Neural crest cell (in vitro differentiated cells): ENCODE measurements at places on chromosomes 2 and 18.

- no peak for DNase-seq
Observed at GRCh38 chr2:174174741-174175140, 73.6 kb downstream of the OLA1 start.

DNA sequence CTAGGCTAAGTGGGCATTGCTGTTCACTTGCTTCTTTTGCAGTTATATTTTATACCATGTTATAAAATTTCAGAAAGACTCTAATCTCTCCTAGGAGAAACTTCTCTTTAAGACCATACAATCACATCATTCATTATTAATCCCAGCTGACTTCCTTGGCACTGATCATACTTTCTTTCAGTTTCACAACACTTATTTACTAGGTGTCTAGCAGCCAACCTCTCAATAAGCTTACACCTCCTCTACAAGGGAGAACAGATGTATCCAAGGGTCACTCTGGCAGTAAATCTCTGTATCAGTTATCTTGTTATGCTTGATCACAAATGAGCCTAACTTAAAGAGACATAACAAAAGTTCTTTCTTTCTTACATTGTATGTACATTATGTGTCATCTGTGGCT, 69.8 kb upstream of the EPB41L5 start:
- DNase-seq = no peak

GRCh38 chr18:47036298-47036874, 965 bp upstream of the ELOA2 start:
- peak; percentile 26 for DNase-seq

DNA sequence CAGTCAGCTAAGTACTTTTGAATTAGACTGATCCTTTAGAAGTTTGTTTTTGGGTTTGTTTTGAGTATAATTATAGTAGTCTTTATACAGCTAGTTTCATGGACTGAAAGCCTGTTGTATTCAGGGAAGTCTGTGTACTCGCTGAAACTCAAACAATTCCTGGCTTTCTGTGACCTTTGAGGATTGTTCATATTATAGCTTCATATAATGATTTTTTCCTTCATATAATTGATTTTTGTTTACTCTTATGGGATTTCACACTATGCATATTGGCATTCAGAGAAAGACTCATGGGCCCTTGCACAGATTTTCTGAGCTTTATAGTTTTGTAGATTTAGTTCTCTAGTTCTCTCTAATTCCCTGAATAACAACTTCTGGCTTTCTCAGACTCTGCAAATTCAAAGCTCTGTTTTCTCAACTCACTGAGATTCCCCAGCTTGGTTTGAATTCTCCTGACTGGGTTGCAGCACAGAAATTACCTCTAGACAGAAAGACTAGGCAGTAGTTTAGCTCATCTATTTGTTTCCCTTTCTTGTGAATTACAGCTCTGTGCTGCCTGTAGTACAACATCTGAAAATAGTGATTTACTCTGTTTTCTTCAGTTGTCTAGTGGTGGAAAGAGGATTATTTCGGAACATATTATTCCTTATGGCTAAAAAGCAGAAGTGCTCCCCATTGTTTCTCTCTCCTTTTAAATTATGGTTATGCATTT, 495.9 kb upstream of the CNTNAP5 start:
- no peak for DNase-seq

DNA sequence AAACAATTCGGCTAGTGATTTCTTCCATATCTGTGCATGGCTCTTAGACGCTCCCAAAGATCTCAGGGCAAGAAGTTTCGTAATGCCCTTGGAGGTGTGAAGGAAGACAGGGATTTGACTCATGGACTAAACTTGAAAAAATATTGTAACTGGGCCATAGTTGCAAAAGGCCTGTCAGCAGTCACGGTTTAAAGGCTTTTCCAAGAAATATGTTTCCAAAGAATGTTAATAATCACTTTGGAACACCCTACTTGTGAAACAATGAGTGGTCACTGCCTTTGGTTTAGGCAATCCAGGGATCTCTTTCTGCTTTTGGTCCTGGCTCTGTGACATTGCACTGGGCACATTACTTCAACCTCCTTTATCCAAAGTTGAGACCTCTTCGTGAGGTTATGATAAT, 102.5 kb upstream of the RASGRP3 start:
- no peak for DNase-seq

DNA sequence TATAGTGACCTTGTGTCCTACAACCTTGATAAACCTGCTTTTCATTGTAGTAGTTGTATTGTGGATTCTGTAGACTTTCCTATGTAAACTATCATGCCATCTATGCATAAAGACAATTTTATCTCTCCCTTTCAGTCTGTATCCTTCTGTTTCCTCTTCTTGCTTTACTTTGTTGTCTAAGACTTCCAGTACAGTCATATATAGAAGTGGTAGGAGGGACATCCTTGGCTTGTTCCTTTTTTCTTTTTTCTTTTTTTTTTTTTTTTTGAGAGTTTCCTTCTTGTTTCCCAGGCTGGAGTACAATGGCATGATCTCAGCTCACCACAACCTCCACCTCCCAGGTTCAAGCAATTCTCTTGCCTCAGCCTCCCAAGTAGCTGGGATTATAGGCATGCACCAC, 39.7 kb downstream of the UBE2F start:
- DNase-seq = no peak

GRCh38 chr18:49678440-49678839, 116.6 kb downstream of the LIPG start:
- peak; percentile 6 for DNase-seq

DNA sequence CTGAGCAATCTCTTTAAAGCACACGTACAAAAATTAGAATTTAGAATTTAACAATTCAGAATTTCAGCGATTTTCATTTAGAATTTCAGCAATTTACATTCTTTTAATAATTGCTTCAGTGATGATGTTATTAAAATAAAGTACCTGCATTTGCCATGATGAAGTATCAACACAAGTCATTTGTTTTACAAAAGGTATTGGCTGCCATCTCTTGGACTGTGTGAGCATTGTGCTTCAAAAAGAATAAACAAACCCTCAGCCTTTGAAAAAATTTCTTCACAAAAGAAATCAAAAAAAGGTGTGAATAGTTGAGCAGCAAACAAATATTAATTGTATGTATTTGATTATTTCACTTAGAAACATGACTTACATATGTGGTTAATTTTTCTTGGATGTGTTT, 27.1 kb upstream of the ZC3H15 start:
- no peak for DNase-seq

GRCh38 chr2:60353406-60353800, 200.1 kb downstream of the BCL11A start:
- DNase-seq = peak; percentile 16

GRCh38 chr2:134818321-134818720, 20.1 kb upstream of the ACMSD start:
- DNase-seq = no peak

DNA sequence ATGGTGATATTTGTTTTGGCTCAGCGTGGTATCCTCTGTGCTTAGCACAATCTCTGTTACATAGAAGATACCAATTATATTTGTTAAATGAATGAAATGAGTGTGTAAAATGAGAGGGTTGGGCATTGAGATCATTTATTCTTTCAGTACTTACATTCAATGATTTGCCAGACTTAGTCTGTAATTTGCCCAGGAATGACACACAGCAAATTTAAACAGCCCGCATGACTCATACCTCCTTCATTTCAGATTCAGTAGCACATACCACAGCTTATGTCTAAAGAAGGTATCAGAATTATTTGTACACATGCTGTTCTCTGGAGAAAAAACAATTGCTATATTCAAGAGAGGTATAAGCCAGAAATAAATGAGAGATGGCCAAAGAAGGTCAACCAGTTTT, 37.0 kb downstream of the KLHL14 start:
- no peak for DNase-seq

GRCh38 chr2:169069341-169069740, at the start of gene DHRS9:
Gene DHRS9 (plus strand): TSS chr2:169069563. CDS start chr2:169081582, 12,019 bp downstream.
- no peak for DNase-seq

- DNase-seq = no peak
Observed at GRCh38 chr2:160376576-160376975, 117.0 kb downstream of the RBMS1 start.

DNA sequence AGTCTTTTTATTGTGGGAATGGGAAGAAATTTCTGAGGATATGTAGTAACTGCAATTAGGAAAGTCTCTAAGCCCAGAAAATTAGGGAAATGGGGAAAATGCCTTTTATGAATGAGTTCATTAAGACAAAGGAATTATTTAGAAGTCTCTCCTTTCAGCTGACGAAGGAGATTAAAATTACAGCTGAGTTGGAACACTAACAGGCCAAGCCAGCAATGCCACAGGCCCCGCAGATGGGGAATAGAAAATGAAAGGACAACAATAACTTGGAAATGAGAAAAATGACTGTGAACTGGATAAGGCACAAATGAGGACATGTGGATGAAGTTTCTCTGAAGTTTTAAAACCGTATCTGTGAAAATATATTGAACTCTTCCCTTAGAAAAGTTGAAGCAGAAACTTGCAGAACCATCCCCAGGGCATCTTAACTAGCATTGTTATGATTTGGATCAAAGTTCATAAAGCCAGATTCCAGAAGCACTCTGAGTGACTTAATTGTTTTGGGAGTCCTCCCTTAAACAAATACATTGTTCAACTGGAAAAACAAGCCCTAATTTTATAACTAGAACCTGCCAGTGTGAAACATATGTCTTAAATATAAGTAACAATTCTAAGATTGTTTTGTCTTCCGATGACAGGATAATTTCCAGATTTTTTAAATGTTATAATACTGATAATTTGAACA, 51.3 kb downstream of the C2orf76 start:
- no peak for DNase-seq

- DNase-seq = no peak
Observed at GRCh38 chr2:149715894-149716293, 128.3 kb upstream of the MMADHC start.

DNA sequence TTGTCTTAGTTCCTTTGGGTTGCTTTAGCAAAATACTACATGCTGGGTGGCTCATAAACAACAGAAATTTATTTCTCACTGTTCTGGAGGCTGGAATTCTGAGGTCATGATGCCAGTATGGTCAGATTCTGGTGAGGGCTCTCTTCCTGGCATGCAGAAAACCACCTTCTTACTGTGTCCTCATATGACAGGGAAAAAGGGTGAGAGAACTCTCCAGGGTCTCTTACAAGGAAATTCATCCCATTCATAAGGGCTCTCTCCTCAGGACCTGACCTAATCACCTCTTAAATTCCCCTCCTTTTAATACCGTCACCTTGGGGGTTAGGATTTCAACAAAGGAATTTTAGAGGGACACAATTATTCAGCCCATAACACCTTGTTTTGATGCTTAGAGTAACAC, 243.1 kb upstream of the TNP1 start:
- DNase-seq = no peak

DNA sequence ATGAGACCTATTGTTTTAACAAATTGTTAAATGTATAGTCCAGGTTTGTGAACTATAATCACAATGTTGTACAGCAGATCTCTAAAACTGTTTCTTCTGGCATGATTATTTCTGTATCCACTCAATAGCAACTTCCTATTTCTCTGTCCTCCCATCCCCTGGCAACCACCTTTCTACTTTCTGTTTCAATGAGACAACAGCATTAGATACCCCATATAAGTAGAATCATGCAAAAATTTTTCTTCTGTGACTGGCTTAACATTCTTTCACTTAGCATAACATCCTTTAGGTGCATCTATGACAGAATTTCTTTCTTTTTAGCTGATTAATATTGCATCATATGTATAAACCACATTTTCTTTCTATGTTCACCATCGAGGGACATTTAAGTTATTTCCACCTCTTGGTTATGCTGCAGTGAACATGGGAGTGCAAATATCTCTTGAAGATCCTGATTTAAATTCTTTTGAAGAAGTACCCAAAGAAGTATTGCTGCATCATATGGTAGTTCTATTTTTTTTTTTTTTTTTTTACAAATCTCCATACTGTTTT, 713.5 kb downstream of the LRP1B start:
- no peak for DNase-seq

- DNase-seq = no peak
Observed at GRCh38 chr18:73638709-73639108, 508.9 kb downstream of the FBXO15 start.

DNA sequence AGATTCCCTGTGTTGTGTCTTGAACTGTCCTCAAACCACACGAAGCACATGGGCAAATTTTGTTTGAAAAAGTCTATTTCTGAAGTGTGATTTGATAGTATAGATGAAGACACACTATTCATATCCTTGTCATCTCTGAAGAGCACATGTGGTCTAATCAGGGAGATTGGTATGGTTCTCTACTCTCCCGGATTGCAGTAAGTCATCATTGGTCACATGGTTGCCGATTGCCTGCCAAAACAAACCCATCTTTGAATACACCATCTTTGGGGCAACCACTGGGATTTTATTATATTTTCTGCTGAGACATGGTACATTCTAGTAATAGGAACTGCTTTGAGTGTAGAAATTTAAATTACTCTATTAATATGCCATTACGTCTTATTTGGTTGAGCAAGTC, 186.9 kb downstream of the MYO1B start:
- no peak for DNase-seq

GRCh38 chr2:48691935-48692691, 63.4 kb downstream of the LHCGR start:
- no peak for DNase-seq

GRCh38 chr2:165952741-165953211, 800 bp downstream of the TTC21B start:
- no peak for DNase-seq

DNA sequence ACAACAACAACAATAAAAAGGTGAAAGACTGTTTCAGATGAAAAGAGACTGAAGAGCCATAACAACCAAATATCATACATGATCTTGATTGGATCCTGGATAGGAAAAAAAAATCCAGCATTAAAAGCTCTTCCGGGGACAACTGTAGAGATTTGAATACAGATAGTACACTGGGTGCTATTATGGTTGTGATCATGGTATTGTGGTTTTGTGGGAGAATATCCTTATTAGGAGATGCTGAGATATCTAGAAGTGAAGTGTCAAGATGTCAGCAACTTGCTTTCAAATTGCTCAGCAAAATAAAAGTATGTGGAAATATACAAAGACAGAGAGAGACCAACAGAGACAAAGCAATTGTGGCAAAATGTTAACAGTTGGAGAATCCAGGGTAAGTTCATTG, 15.5 kb upstream of the SPATA3 start:
- no peak for DNase-seq

GRCh38 chr2:191018643-191019119, 4.7 kb upstream of the STAT1 start:
- no peak for DNase-seq

DNA sequence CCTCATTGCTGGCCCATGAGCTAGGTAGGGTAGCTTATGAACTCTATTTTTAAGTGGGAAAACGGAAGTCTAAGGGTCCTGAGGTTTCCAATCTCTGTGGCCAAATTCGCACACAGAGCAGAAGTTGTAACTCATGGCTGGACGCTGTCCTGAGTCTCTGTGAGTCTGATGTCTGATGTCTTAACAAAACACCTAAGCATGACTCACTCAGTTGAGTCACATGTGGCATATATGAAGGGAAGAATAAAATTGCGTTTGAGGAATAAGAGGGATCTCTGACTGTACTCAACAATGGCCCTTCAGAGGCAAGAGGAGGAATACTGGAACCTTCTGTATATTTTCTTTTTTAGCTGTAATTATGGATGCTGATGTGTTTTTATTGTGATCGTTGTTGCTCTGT, 569.7 kb downstream of the RIT2 start:
- DNase-seq = no peak

- no peak for DNase-seq
Observed at GRCh38 chr2:135984199-135985017, 1.0 kb downstream of the DARS1 start.
